ENCODE measurements at places on chromosomes 4 and X.

DNA sequence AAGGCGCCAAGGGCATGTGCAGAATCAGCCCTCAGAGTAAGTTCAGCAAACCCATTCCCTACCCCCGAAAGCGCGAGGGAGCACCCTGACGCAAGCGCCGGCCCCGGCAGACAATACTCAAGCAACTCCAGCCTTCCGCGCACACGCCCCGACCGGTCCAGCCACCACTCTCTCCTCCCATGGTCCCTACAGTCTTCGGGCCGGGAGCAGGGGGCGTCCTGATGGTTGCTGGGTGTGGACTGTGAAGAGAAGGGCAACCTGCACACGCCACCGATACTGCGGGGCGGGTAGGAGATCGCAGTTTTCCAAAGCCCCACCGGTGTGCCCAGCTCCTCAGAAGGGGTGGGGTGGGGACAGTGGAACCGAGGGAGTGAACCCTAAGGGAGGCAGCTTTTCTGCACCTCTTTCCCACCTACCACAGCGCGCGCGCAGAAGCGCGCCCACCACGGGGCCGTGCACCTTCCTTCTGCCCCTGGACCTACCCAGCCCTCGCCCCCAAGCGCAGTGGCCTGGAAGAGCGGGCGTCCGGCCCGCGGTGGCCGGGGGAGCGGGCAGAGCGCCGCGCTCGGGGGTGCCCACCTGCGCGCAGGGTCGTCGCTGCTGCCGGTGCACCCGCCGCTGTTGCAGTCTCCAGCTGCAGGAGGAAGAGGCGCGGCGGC lies 650.2 kb upstream of the DIPK2B start:
- no peak for DNase-seq

GRCh38 chrX:17390419-17390850 lies 15.4 kb downstream of the NHS start:
- DNase-seq: no peak

- DNase-seq: no peak
Observed at GRCh38 chr4:156265407-156265806, 311.7 kb upstream of the CTSO start.

DNA sequence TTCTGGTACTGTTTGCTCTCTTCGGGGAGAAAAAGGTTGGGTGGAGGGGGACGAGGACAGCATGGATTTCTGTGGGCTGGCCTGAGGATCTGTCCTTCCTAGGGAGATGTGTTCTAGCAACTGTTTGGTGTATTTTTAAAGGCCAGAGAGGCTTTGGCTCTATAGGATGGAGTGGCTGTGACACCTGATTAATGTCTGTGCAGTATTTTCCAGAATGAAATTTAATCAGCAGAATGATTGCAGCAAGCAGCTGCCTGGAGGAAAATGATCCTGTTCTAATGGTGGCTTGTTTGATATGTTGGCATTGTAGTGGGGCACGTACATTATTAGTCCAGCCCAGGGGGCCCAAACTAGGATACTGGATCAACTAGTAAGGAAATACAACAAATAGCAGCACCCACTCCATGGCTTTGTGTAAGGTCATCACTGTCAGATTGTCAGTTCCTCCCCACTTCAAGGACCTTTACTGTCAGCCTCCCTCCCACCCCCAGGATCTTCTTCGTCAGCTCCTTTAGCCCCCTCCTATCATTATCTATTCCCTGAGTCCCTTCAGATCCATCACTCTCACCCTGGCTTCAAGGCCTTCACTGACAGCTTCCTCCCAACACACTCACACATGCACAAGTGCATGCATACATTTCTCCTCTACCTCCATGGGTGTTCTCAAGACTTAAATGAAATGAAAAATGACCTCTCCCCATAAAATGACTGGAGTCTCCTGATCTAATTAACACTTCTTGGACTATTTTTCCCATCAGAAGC lies 10.4 kb upstream of the TMEM255A start:
- DNase-seq: no peak

DNA sequence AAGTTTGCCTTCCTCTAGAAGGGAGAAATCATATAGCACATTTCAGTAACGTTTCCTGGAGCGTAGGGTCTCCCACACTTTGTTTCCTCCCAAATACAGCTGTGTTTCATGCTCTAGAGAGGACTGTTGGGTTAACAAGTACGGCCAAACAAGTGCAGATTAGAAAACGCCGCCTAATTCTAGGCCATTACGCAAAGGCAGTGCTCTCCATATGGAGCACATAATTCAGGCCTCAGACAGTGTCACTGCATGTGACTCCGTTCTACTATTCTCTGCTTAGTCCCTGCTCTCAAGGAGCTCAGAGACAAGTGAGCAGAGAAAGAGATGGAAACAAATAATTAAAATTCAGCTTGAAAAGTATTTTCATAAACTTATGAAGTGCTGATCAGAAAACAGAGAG lies 11.6 kb downstream of the ZNF827 start:
- no peak for DNase-seq

DNA sequence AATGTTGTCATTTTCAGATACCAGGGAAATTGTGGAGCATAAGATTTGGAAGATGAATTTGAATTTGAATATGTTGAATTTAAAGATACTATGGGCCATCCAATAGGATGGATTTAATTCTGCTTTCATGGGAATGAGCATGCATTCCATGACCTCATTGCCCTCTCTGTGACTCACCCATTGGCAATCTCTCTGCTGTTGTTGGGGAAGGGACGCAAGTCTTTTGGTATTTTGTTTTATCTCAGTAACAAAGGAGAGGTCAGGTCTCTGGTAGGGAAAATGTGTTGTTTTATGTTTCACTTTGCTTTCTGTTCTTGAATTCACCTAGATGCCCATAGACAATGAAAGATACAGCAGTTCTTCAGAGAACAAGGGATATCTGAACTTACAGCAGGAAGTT lies 42.1 kb upstream of the MAGEA4 start:
- no peak for DNase-seq

- no peak for DNase-seq
Observed at GRCh38 chr4:108834166-108834834, 71.4 kb upstream of the ETNPPL start.

- no peak for DNase-seq
Observed at GRCh38 chrX:150365051-150365989, 2.2 kb downstream of the MAMLD1 start.

DNA sequence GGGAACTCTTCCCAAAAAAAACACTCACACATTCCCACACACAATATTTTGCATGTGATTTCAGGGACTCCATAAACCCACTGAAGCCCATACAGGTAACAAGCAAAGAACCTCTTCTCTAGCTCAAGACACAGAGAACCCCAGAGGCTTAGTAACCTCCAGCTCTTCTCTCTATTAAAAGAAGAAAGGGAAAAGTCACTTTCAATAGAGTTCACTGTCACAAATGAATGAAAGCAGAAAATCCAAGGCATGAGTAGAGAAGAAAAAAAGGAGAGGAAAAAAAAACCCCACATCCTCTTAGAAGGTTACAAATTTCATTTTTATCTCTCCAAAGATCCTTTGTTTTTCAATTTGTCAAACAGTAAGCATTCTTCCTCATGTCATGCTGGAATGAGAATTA lies 30.7 kb upstream of the DCLK2 start:
- DNase-seq: no peak

DNA sequence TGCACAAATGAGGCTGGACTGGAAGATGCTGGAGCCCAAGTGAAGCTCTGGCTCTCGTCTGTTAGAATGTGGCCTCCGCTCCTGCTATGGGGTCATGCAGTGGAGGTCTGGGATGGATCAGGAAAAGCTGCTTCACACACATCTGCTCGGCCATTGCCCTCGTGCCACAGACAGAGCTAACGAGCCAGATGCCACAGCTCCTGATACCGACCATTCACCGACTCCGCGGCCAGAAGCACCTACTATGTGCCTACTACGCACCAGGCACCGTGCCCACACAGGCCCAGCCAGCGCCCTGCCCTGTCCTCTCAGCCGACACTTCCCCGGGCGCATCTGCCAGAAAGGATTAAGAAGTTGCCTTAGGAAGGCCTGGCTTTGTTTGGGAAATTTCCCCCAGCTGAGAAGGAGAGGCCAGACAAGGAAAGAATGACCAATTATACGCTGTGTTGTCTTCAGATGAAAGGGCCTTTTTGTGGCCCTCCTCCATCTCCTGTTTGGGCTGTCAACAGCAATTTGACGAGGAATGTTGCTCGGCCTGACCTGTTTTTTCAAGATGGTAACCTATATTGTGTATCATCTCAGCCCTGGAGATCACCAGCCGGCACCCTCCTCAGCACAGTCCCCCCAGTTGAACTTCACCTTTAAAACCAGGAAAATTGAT lies 34.3 kb downstream of the HMX1 start:
- DNase-seq: no peak

DNA sequence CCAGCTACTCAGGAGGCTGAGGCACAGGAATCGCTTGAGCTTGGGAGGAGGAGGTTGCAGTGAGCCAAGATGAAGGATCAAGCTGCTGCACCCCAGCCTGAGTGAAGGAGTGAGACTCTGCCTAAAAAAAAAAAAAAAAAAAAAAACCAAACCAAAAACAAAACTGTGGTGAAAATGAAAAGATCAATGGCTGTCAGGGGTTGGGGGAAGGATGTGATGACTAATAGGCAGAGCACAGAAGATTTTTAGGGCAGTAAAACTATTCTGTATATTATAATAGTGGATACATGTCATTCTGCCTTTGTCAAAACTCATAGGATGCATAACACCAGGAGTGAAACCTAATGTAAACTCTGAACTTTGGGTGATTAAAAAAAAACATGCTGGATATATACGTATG lies 69.9 kb upstream of the ELOVL6 start:
- DNase-seq: peak; percentile 63

DNA sequence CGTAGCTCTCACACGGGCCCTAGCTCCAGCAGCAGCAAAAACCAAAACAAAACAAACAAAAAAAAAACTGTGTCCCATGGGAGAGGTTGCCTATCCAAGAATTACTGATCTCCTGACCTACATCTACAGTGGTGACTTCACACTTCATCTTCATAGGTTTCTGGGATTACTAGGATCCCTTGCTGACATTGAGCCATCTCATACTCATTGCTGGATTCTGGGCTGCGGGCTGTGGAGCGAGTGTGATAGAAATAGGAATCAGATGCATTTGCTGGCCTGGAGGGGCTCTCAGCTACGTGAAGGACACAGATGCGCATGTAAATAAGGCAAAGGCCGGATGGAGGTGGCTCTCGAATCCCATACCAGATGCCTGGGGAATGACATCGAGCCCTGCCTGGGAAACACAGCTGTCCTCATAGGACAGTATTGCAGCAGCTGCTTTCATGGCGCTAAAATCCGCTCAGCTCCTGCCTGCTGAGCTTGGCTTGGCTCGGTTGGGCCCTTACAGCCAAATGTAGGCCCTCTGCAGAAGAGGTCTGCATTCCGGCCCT lies 41.7 kb downstream of the CNGA2 start:
- DNase-seq: no peak

DNA sequence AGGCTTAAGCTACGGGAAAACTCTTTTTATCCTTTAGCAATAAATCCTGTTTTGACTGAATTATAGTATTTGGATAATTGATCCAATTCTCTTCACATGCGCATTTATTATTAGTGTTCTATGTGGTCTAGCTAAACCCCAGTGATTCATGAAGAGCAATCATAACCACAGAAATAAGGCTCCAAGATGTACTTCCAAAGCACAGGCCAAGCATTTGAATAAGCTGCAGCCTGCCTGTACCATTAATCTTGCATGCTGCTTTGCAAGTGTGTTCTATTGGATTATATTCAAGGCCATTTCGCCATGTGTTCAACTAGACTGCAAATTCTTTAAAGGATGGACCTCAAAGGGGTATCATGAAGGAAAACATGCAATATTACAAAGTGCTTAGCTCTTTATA lies 385.2 kb upstream of the FAT1 start:
- DNase-seq: no peak

GRCh38 chrX:30151964-30152363 lies 63.4 kb upstream of the MAGEB2 start:
- no peak for DNase-seq

DNA sequence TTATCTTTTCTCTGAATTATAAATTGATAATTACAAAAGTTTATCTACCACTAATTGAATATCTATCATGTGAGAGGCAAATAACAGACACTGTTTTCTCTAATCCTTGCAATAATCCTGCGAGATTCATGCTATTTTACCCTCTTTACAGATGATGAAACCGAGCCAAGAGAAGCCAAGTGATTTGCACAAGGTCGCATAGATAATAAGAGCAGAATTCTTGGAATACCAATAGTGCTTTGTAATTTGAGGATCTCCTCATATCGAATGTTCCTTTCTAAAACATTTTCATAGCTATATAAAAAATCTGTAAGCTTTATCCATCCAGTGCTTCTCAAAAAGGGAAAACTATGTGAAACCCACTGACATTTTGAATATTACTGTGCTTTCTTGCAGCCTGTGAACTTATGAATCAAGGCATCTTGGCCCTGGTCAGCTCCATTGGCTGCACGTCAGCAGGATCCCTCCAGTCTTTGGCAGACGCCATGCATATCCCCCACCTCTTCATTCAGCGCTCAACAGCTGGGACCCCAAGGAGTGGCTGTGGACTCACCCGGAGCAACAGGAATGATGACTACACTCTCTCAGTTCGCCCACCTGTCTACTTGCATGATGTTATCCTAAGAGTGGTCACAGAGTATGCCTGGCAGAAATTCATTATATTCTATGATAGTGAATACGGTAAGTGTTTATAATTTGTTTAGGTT lies 743.8 kb upstream of the ATOH1 start:
- no peak for DNase-seq

DNA sequence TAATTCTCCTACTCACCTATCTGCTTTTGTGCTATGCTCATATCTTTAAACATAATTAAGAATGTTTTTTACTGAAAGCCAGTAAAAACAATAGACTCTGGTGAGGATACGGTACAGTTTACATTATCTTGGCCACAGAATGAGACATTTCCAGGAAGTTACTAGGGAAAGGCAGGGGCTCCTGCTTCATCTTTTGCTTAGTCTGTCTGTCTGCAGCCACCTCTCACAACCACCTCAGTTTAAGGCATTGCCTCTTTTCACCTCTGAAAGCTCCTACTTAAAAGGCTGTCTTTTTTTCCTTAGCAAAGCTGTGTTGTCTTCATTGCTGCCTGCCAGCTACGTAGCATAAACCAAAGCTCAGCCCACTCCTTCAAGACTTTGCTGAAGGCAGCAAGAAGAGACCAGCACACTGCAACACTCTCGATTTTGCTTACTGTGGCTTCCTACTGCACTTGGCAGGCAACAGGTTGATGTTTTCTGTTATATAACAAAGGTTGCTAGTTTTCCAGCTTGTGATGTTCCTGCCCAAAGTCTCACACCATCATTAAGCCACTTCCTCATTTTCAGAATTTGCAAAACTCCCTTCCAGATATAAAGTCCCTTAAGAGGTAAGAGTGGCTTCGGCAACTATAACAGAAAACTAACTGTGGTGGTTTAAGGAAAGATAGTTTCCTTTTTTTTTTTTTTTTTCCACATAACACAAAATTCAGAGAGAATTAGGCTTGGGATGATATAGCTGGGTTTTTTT lies 432.9 kb downstream of the GRXCR1 start:
- peak; percentile 20 for DNase-seq

- no peak for DNase-seq
Observed at GRCh38 chr4:118367361-118367760, 14.6 kb upstream of the PRSS12 start.
